ENCODE measurements at places on chromosomes 7 and 10.

- DNase-seq, result no peak
These were observed 60.5 kb upstream of the CPXM2 start for GRCh38 chr10:123952099-123952498.

- no peak for DNase-seq
These were observed 153.6 kb downstream of the SEMA3D start for GRCh38 chr7:85033263-85033662.

GRCh38 chr7:157715071-157715937, 378.5 kb downstream of the DNAJB6 start:
- no peak for DNase-seq

GRCh38 chr7:108581655-108582491, 12.2 kb downstream of the DNAJB9 start:
- no peak for DNase-seq

DNA sequence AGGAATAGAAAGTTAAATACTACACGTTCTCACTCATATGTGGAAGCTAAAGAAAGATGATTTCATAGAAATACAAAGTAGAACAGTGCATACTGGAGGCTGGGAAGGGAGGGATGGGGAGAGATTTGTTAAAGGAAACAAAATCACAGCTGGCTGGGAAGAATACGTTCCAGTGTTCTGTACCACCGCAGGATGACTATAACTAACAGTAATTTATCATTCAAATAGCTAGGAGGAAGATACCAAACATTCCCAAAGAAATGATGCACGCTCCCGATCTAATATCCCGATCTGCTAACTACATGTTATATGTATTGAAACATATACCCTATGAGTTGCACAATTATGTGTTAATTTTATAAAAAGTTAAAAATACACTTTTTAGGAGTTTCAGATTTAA, 162.3 kb downstream of the ZMYND11 start:
- no peak for DNase-seq

GRCh38 chr10:15209827-15210509, 41.5 kb upstream of the NMT2 start:
- DNase-seq, result peak; percentile 60

GRCh38 chr10:22325272-22326144, 4.6 kb downstream of the BMI1 start:
- DNase-seq, result no peak

GRCh38 chr7:100575746-100576383, 2.2 kb upstream of the SAP25 start:
- DNase-seq, result no peak

DNA sequence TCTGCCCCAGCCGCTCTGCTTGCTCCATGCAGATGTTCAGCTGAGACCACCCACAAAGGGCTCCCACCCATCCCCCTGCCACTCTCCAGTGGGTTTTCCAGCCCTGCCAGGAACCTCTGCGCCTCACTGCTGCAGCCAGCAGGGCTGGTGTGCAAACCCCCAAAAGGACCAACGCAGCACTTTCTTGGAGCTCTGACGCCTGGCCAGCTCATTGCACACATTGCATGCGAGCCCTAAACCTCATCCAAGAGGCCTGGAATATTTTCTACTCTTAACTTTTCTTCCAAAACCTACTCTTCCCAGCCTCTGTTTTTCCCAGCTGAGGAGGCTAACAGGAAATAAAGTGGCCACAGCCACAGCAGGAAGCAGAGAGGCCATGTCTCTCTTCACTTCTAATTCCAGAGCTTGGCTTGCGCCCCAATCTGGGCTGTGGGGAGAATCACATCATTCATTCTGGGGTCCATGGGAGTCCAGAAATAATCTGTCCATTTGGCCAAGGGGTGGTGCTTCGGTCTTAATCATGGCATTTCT, 4.6 kb upstream of the FAM170B start:
- DNase-seq, result no peak

GRCh38 chr7:129144834-129145668, 544 bp downstream of the TSPAN33 start:
- DNase-seq, result peak; percentile 31

DNA sequence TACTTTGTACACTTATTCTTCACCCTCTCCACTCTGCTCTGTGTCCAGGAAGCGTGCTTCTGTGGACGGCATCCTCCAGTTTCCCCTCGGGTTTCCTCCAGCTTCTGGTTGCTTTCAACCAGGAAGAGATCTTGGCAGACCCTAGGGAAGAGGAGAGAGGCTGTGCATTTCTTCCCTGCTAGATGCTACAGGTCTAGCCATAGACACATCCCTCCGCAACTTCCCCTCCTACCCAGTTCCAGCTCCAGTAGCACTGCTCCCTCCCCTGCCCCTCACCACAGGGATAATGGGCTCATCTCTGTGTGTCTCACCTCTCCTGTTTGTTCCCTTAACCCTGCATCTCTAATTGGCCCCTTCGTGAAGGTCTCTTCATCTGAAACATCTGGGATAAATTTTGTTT, 16.3 kb downstream of the TLL2 start:
- DNase-seq, result no peak

Measured in D721Med (cell line).